SK-N-SH (cell line): ENCODE measurements at places on chromosomes 4 and X. TPM values are rescaled to one million over a fixed set of nuclear protein-coding genes. Genes with fewer than 3 reads are reported as not detected.

Gene HHIP
- 1.8 and 3.5 TPM in 2 replicates for polyA plus RNA-seq

Gene IGSF1
- 0.92 and 1.2 TPM in 2 replicates for polyA plus RNA-seq

Gene TCEAL9
- 27.7 and 29.5 TPM in 2 replicates for polyA plus RNA-seq

Gene TLR2
- 0.18 and 0.21 TPM in 2 replicates for polyA plus RNA-seq

Gene GNRHR
- 0.02 and 0.06 TPM in 2 replicates for polyA plus RNA-seq

Gene MAMLD1
- polyA plus RNA-seq: 2.9 and 4.4 TPM in 2 replicates

Gene FGFBP1
- polyA plus RNA-seq: 0.11 and 0.13 TPM in 2 replicates

Gene FGF16
- polyA plus RNA-seq: not detected in 2 replicates

Gene CSAG1
- 55.1 and 55.8 TPM in 2 replicates for polyA plus RNA-seq

Gene PSAPL1
- 0.02 and 0.03 TPM in 2 replicates for polyA plus RNA-seq

Gene ADGRG2
- 0.08 and 0.23 TPM in 2 replicates for polyA plus RNA-seq

Gene MAGEA12
- 81.1 and 104 TPM in 2 replicates for polyA plus RNA-seq

Gene ATP2B3
- 0.16 and 0.18 TPM in 2 replicates for polyA plus RNA-seq
